CD8-positive, alpha-beta memory T cell (primary cell): ENCODE measurements at places on chromosomes 7 and 10. TPM values are rescaled to one million over a fixed set of nuclear protein-coding genes. Genes with fewer than 3 reads are reported as not detected.

GRCh38 chr7:327991-328702 is 38.2 kb downstream of the FOXL3 start:
- no peaks in the 10 kb centered on the region for H3K4me1 ChIP-seq
- DNase-seq, result no peak
- no peak overlapping the region for H3K27ac ChIP-seq
- no peaks in the 10 kb centered on the region for H3K36me3 ChIP-seq

- no peak for DNase-seq
- H3K27ac ChIP-seq, result no peak overlapping the region
- no peaks in the 10 kb centered on the region for H3K4me1 ChIP-seq
- H3K4me3 ChIP-seq, result no peak overlapping the region
- no peaks in the 10 kb centered on the region for H3K36me3 ChIP-seq
- H3K27me3 ChIP-seq, result no peaks in the 10 kb centered on the region
Observed at GRCh38 chr10:106931159-106931852, 233.2 kb downstream of the SORCS1 start.

- no peak for DNase-seq
- no peak overlapping the region for H3K4me3 ChIP-seq
Observed at GRCh38 chr10:91681361-91682276, 48.7 kb upstream of the PPP1R3C start.

DNA sequence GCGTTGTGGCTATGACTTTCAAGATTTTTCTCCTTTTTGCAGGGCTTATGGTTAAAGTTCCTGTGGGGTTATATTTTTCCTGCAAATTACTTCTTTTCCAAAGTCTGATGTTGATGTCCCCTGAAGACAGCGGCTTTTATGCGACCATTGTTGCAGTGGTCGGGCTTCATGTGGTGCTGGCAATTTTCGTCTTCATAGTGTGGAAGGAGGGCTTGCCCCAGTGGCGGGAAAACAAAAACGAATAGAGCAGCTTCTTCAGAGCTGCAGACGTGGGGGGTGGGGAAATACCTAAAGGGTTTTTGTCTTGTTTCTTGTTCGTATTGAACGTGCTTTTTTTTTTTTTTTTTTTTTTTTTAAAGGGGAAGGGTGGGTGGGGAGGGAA is 53.8 kb downstream of the MCMBP start:
- no peak overlapping the region for H3K27ac ChIP-seq
- H3K4me1 ChIP-seq, result no peaks in the 10 kb centered on the region

- no peaks in the 10 kb centered on the region for H3K27me3 ChIP-seq
- H3K4me1 ChIP-seq, result peaks cover 7% of the 10 kb centered on the region
- no peak for DNase-seq
Observed at GRCh38 chr10:70119623-70120022, 13.0 kb downstream of the AIFM2 start.

DNA sequence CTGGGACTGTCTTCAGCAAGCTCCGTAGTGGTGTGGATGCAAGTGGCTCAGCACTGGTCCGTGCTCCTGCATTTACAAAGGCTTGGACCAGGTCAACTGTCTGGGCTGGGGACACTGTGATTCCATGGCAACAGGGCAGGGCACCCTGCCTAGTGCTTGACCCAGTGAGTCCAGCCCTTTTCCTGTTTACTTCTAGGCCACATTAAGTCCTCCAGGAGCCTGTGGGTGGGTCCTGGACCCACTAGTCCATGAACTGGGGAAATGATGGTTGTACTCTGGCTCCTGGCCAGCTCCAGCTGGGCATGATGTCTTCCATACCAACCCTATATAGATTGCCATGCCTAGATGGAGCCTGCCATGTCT is 152.0 kb downstream of the RPS24 start:
- DNase-seq, result no peak
- H3K4me3 ChIP-seq, result no peak overlapping the region
- no peaks in the 10 kb centered on the region for H3K4me1 ChIP-seq
- H3K27ac ChIP-seq, result no peak overlapping the region
- no peaks in the 10 kb centered on the region for H3K27me3 ChIP-seq

The ZNF735 gene
- not detected for total RNA-seq

The IQUB gene
- not detected for total RNA-seq

The LRRC4 gene
- 0.51 TPM for total RNA-seq

The RAMP3 gene
- total RNA-seq, result not detected

The ACBD5 gene
- total RNA-seq, result 19.2 TPM
